ENCODE measurements at places on chromosomes 12 and 14.

DNA sequence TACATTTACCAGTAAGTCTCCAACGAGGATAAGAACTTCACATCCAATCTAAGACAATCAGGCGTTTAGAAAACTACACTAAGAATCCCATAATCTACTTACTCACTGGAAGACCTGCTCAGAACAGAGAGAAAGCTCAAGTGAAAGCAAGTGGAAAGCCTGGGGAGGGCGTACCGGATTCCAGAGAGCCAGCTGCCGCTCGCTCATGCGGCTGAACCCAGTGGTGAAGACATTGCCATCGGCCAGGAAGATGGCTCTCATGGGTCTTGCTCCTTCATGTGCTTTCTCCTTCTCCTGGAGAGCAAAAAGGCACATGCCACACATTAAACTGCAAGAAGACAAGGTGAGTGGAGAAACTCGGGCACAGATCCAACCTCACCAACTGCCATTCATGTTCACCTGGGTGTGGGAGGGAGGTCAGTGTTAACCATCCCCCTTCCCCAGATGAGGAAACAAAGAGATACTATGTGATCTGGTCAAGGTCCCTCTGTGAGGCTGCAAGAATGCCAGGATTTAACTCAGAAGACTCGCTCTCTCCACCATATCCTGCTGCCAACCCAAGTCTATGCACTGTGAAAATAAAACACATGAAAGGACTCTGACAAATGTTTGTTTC lies 23.5 kb upstream of the SELPLG start:
- DNase-seq, result no peak

- no peak for DNase-seq
Observed at GRCh38 chr14:25042362-25043299, 7.3 kb downstream of the STXBP6 start.

DNA sequence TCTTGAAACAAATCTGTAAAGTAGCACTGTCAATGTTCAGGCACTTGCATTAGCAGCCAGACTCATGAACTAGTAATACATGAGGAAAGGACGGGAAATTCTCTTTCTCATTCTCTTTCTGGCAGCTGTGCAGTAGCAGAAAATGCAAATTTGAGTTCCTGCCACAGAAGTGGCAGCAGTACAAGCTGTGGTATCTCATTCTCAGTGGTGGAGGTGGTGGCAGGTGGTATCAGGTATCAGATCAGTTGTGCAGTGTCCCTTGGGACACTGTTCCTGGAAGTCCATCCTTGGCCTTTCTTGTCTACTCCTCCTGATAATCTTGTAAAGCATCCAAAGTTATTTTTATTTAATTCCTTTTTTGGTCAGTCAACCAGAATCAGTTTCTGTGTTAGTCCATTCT lies 103.0 kb downstream of the C12orf42 start:
- no peak for DNase-seq

- no peak for DNase-seq
Observed at GRCh38 chr12:132063491-132063890, 80.6 kb downstream of the DDX51 start.

GRCh38 chr12:84183576-84183975 lies 729.0 kb downstream of the SLC6A15 start:
- no peak for DNase-seq

DNA sequence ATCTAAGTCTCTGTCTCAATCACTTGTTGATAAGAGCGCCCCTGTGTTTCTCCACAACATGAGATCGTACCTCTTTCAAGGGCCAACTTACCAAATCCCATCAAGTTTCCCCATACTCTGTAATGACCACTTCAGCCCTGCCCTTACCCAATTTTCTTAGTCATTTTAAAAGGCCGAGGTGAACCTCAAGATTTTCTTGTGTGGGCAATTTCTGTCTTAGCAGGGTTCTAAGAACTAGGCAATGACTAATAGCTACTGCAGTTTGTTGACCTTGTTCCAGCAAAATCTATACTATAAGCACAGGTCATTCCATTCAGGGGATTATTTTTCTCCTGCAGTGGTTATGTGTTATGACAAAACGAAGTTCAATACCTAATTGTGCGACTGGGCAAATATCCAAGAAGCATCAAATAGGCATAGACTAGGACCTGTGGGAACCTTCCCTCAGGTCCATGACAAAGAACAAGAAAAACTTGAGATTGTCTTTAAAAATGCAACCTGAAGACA lies 359.8 kb downstream of the PCNX1 start:
- DNase-seq, result no peak

GRCh38 chr12:128073937-128074336 lies 193.0 kb upstream of the TMEM132C start:
- DNase-seq, result no peak

- DNase-seq, result no peak
Observed at GRCh38 chr12:51777457-51777856, 71.1 kb downstream of the FIGNL2 start.

GRCh38 chr14:74852922-74853530 lies 22.9 kb downstream of the PROX2 start:
- DNase-seq, result no peak

DNA sequence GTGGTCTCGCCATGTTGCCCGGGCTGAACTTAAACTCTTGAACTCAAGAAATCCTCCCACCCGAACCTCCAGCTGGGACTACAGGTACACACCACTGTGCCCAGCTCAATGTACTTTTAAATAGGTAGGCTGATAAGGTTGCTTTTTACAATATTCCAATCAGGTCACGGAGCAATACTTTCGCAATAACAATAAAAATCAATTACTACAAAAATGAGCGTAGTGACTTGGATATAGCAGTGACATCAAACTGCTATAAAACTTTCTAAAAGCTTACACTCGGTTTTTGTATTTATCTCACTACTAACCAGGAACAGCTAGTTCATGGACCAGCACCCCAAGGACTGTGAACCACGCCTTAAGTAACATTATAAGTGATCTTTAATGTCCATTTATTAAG lies 10.5 kb downstream of the SARNP start:
- DNase-seq, result no peak
